Mesendoderm (in vitro differentiated cells): ENCODE measurements at places on chromosomes 3 and 15.

DNA sequence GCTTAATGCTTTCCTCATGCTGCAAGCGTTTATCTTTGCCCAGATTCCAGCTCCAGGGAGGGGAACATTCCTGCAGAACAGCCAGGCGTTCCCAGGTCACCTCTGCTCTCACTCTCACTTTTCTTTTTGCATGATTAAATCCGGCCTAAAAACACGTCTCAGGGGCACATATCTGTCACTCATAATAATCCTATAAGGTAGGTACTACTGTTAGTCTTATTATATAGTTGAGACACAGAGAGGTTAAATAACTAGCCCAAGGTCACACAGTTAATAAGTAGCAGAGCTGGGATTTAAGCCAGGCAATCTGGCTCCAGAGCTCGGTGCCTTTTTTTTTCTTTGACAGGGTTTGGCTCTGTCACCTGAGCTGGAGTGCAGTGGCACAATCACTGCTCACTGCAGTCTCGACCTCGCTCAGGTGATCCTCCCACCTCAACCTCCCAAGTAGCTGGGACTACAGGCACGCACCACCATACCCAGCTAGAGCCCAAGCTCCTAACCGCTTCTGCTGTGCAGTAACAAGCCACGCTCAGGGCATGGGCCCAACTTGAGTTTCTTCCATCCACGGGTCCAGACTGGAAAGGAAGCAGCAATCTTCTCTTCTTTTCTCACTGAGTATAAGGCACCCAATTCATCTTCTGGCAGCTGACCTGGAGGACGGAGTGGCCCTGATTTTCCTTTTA, 96.5 kb downstream of the LIPC start:
- DNase-seq: peak; percentile 51

DNA sequence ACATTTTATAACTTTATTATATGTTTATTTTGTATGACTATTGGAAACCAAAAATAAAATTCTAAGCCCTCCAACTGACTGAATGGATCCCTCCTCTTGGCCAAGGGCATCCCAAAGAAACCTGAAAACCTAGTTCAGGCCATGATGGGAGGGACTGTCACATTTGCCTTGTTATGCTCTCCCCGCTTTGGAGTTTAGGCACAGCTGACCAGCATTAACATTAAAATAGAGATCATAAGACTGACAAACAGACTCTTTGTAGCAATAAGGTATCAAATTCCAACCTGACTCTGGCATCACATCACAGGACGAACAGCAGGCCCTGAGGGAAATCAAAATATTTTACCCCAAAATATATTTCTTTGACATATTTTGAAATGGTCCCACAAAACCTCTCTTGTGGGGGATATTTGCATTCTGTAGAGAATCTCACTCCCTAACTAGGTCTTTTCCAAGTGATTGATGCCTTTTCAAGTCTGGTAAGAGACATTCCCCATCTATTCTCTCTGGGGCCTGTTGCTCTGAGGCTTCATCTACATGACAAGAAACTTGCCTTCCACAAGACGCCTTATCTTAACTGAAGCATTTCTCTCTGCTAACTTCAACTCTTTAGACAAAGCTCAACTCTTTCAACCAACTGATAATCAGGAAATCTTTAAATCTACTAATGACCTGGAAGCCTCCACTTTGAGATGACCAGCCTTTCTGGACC, 81.8 kb upstream of the PRR23E start:
- peak; percentile 14 for DNase-seq

DNA sequence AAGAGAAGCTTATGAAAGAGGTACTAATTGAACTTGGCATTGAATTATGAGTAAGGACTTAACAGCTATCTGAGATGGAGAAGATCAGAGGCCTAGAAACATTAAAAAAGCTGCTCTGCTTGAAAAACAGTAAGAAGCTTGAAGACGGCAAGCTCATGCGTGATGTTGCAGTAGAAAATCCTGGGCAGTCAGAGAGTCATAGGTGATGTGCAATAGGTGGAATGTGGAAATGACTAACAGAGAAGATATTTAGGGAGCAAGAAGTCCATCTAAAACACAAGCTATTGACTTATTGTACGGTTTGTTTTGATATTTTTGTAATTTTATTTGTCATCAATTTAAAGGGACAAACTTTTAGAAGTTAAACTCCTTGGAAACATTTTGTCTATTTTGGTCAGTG, 1101.4 kb downstream of the ROBO2 start:
- DNase-seq: peak; percentile 8

- DNase-seq: no peak
Observed at GRCh38 chr3:195468391-195468776, 25.6 kb upstream of the ACAP2 start.

DNA sequence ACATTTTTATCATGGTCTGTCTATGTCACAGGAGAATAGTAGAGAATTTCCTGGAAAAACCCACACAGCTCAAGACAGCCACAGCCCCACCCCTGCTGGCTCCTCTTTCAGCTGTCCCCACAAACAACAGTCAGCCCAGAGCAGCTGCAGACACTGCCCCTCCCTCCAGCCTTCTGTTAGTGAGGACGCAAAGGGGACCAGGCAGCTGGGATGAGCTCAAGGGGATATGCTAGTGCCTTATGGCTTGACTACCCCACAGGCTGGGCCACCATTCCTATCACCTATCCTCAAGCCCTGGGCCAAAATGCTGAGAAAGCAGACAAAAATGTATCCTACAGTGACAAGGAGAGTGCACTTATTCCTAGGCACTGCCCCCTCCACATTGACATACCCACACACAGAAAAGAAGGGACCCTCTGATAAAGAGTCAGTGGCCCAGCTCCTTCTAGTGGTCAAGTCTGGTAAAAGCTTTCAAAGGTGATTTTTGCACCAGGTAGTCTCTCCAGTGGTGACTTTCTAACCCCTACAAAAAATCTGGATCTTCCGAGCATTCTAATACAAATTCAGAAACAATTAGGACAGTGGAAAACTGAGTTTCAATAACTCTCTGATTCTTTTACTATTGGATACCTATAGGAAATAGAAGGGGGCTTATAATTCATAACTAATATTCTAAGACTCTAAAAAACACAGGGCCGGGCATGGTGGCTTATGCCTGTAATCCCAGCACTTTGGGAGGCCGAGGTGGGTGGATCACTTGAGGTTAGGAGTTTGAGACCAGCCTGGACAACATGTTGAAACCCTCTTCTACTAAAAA, 3.0 kb upstream of the MAP1A start:
- peak; percentile 76 for DNase-seq

- no peak for DNase-seq
Observed at GRCh38 chr3:179660872-179661271, 8.0 kb downstream of the USP13 start.

GRCh38 chr3:81953111-81953510, 191.7 kb upstream of the GBE1 start:
- DNase-seq: no peak
